Small intestine (tissue), 16 donors: ENCODE measurements at places on chromosomes 6 and 20.

DNA sequence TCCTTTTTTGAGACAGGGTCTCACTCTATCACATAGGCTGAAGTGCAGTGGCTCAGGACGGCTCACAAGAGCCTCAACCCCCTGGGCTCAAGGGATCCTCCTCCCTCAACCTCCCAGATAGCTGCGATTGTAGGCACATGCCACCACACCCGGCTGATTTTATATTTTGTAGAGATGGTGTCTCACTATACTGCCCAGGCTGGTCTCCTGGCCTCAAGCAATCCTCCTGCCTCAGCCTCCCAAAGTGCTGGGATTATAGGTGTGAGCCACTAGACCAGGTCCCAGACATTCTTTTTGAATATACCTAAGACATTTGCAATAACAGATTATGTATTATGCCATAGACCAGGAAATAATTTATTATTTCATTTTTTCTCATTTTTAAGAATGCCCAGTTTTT, 58.3 kb upstream of the CDYL start:
- DNase-seq: no peak

DNA sequence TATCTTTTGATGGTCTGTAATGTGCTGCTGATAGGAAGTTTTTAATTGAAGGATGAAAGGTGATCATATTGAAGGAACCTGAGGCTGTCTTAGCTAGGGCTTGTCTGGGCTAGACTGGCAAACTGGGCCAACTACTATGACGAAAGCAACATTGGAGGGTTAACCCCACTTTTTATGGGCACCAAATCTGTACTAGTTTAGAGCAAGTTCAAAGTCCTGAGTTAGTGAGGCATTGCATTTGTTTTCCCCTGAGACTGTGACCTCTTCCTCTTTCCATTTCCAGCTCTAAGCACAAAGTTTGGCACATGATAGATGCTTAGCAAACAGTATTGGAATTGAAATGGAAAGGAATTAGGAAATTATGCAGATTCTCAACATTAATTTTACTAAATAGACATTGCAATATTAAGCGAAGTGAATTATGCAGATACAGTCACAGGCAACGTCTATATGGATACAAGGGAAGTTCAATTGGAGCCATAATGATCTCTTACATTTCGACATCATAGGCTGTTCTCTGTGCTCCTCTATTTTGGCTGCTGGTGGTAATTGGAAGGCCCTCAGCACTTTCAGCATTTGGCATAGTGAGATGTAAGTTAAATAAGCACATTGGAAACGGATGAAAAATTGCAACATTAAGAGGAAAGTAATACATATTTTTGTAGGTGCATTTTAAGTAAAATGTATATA, 22.2 kb downstream of the CEP57L1 start:
- DNase-seq: peak; percentile 70

- peak; percentile 99 for DNase-seq
Measured at GRCh38 chr20:43513931-43514647, 6.6 kb downstream of the L3MBTL1 start.

- DNase-seq: peak; percentile 37
Measured at GRCh38 chr6:91476000-91476399, 889.1 kb upstream of the MAP3K7 start.

DNA sequence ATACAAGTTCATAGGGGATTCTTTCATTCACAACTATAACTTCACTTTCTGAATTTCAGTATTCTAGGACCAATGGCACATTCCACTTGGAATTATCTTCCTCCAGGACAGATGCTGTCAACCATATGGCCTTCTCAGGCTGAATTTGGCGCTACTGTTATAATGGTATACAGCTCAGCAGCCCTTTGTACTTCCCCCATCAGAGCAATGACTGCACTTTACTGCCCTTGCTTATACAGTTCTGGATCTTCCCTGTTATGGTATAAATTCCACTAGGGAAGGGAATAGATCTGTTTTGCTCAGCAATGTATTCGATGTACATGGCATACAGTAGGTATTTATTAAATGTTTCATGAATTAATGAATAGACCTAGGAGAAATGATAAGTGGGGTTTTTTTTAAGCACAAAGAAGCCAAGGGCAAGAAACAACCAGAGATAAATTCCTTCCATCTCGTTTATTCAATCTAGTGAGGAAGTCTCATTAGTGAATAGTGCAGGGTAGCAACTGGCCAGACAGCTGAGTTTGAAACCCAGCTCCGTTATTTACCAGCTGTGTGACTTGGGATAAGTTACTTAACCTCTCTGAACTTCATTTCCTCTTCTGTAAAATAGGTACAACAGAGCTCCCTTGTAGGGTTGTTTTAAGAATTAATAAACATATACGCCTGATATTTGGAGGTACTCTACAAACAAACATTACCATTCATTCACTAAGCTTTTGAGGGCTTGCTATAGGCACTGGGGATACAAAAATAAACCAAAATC, 97.1 kb upstream of the PRDM1 start:
- DNase-seq: peak; percentile 57

GRCh38 chr20:34762031-34762555, 57.9 kb downstream of the TP53INP2 start:
- DNase-seq: peak; percentile 63

- DNase-seq: no peak
Measured at GRCh38 chr6:139452148-139452876, 77.9 kb upstream of the CITED2 start.

- DNase-seq: no peak
Measured at GRCh38 chr20:7608250-7608649, 332.0 kb downstream of the HAO1 start.

DNA sequence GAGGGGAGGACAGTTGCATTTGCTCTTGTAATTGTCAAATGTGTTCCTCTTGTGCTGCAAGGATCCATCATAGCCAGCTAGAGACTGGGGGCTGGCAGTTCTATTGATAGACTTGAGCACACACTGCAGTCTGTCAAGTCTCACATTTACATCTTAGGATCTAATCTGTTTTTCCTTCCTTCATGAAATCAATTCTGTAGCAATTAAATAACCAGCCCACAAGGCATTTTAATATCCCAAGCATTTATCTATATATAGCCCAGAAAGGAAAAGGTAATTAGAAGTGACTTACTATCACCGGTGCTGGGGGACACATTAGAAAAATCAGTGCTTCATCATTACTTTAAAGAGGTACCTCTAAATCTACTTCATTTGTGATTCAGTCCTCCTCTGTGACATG, 143.0 kb upstream of the STXBP5 start:
- DNase-seq: no peak

DNA sequence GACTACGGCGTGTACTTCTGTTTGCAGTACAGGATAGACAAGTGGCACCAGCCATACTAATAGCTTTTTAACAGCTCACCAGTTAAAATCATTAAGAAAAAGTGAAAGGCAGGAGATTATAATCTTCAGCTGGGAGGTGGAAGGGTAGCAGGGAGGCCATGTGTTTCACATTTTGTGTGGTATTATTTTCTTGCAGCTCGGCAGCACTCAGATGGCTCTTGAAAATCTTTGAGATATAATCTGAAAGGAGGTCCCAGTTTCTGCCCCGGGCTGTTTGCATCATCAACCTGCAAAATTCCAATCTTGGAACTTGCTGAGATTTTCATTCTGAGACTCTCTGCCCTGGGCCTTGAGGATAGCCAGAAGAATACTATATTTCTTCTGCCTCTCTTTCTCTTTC, 87.5 kb upstream of the HDAC2 start:
- no peak for DNase-seq

- DNase-seq: no peak
Measured at GRCh38 chr20:48295966-48296421, 510.7 kb upstream of the SULF2 start.

DNA sequence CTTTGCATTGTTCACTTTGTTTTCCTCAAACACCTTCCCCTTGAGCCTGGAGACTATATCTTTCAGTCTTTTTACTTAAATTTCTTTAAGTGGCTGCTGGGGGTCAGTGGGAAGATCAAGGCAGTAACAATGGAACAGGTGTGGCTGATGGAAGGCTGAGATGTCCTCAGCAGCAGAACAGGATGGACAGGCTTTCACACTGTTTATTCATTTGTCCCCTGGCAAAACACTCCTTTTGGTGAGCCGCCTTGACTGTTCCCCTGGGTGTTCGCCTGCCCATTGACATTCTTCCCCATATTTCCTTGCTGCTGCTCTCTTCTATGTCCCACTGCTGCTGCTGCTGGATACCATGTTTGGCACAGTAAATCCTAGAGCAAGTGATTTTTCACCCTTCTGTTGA, 38.1 kb downstream of the RNF144B start:
- DNase-seq: no peak

DNA sequence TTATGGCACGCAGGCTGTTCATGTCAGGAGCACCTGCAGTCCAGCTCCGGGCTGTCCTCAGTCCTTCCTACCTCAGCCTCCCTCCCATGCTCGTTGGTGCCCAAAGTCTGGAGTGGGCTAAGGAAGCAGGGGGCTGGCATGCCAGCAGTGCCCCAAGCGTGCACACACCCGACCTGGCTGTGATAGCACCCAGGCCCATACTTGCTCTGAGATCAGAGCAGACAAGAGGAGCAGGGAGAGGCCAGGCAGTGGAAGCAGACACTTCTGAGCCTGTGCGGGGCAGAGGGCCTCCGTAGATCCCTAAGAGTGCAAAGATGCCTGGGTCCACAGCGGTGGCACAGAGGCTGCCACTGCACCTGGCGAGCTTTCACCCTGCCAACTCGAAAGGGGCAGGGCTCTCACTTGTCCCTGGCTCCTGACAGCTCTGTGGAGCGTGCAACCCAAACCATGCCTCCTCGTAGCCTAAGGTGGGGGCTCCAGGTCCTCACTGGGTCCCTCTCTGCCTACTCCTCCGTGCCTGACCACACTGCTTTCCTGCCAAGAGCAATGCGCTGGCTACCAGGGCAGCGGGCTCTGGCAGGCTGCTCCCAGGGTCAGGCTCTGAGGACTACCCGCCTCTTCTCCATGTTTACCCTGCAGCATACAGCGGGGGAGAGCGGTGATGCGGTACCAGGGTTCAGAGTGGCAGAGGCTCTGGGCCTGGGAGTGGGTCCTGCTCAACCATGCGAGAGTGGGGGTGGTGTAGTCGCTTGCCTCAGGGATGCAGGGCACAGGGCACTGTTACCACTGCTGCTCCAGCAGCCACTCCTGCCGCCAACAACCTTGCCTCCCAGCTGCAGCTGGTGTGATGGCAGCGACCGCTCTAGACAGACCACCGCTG, 59.5 kb downstream of the MANEA start:
- no peak for DNase-seq

- DNase-seq: peak; percentile 9
Measured at GRCh38 chr6:52671676-52672075, 763 bp downstream of the TMEM14A start.

- DNase-seq: no peak
Measured at GRCh38 chr20:20073801-20074371, 21.6 kb downstream of the CFAP61 start.

- DNase-seq: no peak
Measured at GRCh38 chr6:93243231-93243778, 176.1 kb downstream of the EPHA7 start.

DNA sequence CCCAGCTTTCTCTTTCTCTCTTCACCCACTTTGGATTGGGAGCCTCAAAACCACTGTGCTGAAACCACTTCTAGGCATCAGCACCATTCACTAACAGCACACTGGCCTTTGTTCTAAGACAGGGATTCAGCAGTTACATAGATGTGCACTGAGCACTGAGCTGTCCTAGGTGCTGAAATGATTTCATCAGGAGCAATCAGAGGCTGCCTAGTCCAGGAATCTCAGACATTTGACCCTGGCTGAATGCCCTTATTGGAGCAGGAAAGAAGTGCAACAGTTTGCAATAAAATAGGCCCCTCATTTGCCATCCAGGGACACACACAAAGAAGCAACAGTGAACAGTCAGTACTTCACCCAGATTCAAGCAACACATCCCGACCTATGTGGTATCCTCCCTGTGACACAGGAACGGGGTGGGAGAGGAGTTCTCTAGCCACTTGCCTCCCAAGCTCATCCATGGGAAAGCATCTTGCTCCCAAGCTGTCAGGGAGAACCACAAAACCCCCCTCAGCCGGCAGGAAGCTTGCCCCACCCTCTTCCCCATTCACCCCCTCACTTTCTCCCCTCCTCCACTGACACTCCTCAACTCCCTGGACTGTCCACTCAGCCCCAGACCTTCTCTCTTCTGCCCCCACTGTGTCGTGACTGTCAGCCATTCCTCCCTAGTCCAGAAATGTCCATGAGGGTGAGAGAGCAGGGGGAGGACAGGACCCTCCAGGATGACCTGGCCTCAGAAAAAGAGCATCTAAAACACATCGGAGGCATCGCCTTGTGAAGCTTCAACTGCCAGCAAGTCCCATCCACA, 304.4 kb downstream of the PREX1 start:
- peak; percentile 84 for DNase-seq

DNA sequence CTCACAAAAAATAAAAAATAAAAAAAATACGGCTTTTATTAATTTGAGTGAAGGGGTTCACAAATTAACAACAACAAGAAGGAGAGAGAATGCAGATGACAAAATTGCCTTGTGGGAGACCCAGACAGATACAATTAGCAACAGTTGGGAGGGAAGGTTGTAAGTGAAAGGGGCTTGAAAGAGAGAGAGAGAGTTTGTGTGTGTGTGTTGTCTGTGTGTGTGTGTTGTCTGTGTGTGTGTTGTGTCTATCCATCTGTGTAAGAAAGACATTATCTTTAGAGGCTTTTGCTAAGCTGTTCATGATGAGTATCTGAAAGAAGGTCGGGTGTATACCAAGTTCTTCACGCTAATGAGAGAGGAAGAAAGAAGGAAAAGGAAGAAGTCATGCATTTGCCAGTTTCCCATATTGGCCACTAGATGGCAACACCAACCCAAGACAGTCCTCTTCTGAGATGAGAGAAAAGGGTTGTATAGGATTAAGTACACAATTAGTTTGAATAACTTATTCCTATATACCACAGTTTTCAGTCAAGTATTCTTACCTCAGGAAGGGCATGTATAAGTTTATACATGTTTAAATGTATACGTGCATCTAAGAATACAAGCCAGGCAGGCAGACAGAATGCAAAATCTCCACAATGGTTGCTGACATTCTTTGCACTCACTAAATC, 63.7 kb upstream of the CD2AP start:
- DNase-seq: peak; percentile 82

DNA sequence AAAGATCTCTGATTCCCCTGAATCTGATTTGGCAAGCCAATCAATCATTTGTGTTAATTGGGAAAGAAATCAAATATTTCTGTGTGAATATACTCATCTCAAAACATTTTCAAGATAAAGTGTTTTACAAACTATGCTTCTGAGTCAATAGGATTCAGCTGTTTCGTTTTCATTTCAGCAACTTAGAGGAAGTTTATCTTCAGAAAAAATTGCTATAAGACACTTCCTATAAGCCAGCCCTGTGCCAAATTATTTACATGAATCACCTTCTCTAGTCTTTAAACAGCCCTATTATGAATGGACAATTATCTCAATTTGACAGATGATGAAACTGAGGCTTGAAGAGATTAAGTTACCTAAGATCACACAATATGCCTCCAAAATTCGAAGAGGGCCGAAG, 10.9 kb downstream of the DEFB129 start:
- no peak for DNase-seq

DNA sequence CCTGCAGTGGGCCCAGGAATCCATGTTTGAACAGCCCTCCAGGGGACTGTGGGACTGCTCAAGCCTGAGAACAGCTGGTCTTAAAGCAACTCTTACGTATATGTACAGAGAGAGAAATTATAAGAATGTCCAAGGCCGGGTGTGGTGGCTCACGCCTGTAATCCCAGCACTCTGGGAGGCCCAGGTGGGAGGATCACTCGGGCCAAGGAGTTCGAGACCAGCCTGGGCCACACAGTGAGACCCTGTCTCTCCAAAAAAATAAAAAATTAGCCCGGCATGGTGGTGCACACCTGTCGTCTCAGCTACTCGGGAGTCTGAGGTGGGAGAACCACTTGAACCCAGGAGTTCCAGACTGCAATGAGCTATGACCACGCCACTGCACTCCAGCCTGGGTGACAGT, 134.0 kb downstream of the DTNBP1 start:
- no peak for DNase-seq

- no peak for DNase-seq
Measured at GRCh38 chr20:8996817-8997512, 71.9 kb upstream of the PLCB4 start.
